ENCODE measurements at places on chromosomes 7 and 10.

- DNase-seq = no peak
These were observed 92.0 kb downstream of the FAM53B start for GRCh38 chr10:124652200-124652599.

DNA sequence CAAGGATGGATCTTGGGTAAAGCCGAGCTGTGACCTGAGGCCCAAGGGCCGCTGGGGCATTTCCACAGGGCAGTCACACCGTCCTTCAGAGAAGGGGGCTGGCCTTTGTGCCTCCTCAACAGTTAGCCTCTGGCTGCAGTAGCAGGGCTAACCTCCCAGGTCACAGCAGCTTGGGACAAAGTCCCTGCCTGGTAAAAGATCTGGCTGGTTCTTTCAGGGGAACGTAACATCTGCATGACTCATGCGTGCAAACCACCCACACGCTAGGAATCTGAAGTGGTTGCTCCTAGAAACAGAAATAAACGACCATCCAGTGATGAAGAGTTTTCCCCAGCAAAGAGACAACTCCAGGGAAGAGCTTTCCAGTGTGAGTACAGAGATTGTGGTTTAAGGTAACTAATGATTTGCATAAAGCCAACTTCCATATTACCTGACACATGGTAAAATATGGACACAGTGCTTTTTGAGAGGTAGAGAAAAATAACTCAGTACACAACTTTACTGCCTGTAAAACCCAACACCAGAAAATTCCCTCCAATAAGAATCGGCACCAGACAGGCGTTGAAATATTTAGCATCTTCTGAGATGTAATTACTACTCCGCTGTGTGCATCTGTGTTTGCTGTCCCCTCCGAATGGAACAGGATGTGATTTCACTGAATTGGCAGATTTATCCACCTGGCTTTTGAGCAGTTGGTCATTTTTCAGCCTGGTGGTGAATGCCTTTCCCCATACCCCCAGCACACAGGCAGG lies 84.9 kb upstream of the ADRB1 start:
- DNase-seq = no peak

DNA sequence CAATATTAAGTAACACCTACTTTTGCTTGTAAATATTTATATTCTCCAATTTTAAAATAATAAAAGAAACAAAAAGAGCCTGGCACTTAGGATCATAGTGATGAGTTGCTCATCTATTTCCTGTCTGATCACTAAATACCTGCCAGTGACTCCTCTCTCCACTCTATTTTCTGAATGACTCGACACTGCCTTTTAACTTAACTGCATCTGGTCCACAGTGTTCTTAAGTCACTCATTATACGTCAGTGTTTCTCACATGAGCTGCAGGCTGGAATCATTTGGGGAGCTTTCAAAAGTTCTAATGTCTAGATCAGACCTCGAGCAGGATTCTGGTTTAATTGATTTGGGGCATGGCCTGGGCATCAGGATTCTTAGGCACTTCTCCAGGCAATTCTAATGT lies 78.0 kb upstream of the AGBL3 start:
- DNase-seq = no peak

- no peak for DNase-seq
These were observed 8.9 kb downstream of the SFTPD start for GRCh38 chr10:79939969-79940368.

- no peak for DNase-seq
These were observed 687.6 kb downstream of the AUTS2 start for GRCh38 chr7:70285854-70286253.

Data from activated CD4-positive, CD25-positive, alpha-beta regulatory T cell treated with anti-CD3 and anti-CD28 coated beads, Interleukin-2, amount 50 U/mL, for 16 hours (primary cell).